Testis (tissue), 5 donors: ENCODE measurements at places on chromosomes 7 and 10. TPM values are rescaled to one million over a fixed set of nuclear protein-coding genes. Genes with fewer than 3 reads are reported as not detected.

DNA sequence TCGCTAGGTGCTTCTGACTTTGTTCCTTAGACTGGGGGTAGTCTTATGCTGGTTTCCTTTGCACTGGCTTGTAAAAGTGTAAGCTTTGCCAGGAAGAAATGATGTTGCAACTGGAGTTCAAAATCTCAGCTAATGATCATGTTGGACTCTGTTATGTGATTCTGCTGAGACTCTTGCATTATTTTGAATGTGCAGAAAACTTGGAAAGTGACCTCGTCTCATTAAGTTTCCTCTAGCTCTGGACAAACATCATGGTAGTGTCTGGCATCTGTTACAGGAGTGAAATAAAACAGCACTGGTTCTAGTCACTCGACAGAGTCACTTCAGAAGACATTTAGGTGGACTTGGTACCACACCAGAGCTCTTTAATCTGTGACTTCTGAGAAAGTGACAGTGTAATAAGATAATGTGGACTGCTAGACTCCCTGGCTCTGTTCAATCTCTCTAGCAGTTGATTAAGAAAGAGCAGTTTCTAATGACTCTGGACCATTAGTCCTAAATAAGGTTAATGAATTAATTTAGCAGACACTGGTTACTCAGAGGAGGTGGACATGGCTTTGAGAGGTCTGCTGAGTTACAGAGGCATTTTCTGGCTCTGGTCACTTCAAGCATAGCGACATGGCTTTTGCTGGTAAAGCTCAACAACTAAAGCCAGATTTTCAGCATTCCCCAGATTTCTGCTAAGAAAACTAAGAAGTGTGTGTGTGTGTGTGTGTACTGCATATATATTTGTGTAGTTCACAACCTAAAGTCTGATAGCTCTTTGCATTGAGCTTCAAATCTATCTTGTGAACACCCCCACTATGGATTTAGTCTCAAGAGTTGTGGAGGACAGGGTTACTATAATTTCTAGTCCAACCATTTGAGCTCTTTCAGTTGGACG, 2.0 kb downstream of the NRP1 start:
- no peak for DNase-seq

- no peak for DNase-seq
These were observed 281.8 kb upstream of the HGF start for GRCh38 chr7:82051601-82052000.

DNA sequence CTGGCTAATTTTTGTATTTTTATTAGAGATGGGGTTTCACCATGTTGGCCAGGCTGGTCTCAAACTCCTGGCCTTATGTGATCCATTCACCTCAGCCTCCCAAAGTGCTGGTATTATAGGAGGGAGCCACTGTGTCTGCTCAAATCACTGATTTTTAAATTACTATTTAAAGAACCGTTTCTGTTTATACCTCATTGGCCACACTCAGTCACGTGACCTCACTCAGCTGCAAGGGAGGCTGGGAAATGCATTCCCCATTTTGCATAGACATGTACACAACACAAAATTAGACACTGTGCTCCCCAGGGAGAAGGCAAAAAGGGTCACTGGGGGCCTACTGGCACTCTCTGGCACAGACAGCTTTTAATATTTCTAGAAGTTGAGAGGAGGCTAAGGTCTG, 13.6 kb upstream of the CALU start:
- peak; percentile 26 for DNase-seq

GRCh38 chr7:107157091-107157490, 11.7 kb upstream of the HBP1 start:
- DNase-seq, result no peak

GRCh38 chr10:102455893-102456471, 4.6 kb upstream of the C10orf95 start:
- no peak for DNase-seq

- peak; percentile 70 for DNase-seq
These were observed at the start of gene FOXK1 for GRCh38 chr7:4681886-4682620. TSS of gene FOXK1 (plus strand) at chr7:4682295. CDS start at chr7:4682309, 14 bp downstream.

- peak; percentile 63 for DNase-seq
These were observed 1.5 kb upstream of the SFMBT2 start for GRCh38 chr10:7412237-7412927.

GRCh38 chr10:61559615-61560014, 103.1 kb upstream of the CABCOCO1 start:
- DNase-seq, result no peak

DNA sequence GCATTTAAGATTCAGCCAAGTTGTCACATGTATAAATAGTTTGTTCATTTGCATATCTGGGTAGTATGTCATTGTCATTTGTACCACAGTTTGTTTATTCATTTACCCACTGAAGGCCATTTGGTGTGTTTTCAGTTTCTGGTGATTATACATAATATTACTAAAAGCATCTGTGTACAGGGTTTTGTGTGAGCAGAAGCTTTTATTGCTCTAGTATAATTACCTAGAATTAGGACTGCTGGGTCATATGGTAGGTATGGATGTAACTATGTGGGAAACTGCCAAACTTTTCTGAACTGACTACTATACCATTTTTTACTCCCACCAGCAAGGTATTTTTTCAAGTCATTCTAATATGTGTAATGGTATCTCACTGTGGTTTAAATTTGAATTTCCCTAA, 584.0 kb upstream of the GHITM start:
- DNase-seq, result no peak

DNA sequence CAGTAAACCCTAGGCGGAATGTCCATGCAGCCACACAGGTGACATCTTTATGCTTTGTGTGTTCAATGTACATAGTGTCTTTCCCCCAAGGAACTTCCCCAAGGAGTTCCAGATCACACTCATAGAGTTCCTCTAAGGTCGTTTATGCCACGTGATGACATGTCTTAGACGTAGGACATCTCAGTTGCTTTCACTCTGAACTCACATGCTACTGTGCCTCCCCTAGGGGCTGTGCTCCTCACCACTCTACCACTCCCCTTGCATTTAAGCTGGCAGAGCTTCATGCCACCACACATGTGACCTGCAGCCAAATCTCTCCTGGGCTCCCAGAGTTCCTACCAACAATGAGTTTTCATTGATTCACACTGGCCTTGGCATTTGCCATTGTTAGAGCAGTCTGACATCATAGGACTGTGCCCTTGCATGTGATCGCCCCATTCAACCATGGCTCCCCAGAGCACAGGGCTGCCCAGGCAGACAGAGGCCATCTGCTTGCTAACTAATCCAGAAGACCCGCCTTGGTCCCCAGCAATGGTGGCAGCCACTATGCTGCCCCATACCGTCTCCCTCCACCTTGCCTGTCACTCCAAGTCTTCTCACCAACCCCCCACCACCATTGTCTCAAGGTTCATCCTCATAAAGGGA, 95.3 kb upstream of the MACROH2A2 start:
- DNase-seq, result no peak

DNA sequence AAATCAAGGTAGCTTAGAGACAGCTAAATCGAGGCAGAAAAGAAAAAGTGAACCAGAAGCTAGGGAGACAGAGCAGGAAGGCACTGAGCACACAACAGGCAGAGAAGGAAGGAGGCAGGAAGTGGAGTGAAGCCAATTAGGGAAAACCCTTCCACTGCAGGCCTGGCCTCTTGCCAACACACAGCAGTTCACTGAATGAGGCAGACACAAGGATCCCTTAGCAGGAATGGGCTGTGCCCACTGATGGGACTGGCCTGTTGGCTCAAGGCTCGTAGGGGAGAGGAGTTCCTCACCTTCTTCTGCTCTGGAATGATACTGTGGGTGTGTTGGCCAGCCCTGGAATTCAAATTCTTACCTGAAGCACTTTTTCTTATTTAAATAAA, 220.3 kb upstream of the STK17A start:
- DNase-seq, result no peak

- DNase-seq, result no peak
These were observed 23.0 kb downstream of the NET1 start for GRCh38 chr10:5435328-5435727.

FGFR2 gene
- 23.4 TPM for total RNA-seq

NPY gene
- total RNA-seq, result not detected

TCERG1L gene
- 7.7 TPM for total RNA-seq

CDC14C gene
- 4.7 TPM for total RNA-seq

TMEM270 gene
- total RNA-seq, result 37.3 TPM

TMEM273 gene
- 5.3 TPM for total RNA-seq

FAM25G gene
- total RNA-seq, result 3.9 TPM

TWIST1 gene
- 11.7 TPM for total RNA-seq

PDE6C gene
- total RNA-seq, result not detected
